Putamen (tissue), 1 donor: ENCODE measurements at places on chromosomes 2 and 18.

- DNase-seq: no peak
These were observed 118.8 kb upstream of the RBMS1 start for GRCh38 chr2:160612266-160612856.

GRCh38 chr2:213036836-213037235 lies 114.6 kb downstream of the IKZF2 start:
- no peak for DNase-seq

DNA sequence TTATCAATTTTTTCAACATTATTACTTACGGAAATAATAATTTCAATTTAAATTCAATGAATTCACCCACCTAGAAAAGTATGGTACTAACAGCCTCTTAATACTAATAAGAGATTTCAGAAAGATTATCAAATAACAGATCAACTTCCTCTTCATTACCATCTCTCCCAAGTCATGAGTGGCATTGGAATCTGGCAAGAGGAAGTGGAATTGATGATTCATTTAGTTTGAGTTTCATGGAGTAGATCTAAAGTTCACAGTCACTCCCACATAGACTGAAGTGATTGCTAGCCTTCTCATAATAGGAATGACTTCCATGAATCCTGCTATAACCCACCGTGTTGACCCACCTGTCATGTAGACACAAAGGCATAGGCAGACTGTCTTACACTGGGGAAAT lies 77.7 kb upstream of the WDR75 start:
- no peak for DNase-seq

DNA sequence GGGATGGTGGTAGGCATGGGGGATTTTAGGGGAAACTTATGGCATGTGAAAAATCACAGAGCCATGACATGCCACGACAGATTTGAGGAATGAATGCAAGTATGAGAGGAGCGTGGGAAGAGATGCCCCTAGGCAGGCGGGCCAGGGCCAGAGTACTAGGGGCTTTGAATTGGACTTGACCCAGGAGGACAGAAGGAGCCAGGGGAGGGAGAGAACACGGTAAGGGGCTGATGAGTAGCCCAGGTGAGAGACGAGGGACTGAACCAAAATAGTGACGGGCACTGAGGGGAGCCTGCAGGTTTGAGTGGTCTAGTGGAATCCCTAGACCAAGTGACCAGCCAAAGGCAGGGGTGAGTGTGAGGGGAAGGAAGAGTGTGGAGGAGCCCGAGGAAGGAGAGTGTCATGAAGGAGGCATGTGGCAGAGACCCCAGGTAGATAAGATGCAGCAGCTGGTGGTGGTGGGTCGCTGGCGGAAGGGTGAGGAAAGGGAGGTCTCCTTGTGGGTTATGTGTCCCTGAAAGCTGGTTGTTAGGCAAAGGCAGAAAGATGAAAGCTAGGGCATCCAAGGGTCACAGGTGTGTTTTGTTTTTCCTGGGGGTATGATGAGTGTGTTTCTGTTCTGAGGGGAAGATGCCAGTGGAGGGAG lies 48.7 kb downstream of the ZBTB7C start:
- DNase-seq: no peak

GRCh38 chr18:42425025-42425424 lies 470.0 kb downstream of the PIK3C3 start:
- no peak for DNase-seq

GRCh38 chr18:28150925-28151324 lies 26.0 kb downstream of the CDH2 start:
- no peak for DNase-seq

DNA sequence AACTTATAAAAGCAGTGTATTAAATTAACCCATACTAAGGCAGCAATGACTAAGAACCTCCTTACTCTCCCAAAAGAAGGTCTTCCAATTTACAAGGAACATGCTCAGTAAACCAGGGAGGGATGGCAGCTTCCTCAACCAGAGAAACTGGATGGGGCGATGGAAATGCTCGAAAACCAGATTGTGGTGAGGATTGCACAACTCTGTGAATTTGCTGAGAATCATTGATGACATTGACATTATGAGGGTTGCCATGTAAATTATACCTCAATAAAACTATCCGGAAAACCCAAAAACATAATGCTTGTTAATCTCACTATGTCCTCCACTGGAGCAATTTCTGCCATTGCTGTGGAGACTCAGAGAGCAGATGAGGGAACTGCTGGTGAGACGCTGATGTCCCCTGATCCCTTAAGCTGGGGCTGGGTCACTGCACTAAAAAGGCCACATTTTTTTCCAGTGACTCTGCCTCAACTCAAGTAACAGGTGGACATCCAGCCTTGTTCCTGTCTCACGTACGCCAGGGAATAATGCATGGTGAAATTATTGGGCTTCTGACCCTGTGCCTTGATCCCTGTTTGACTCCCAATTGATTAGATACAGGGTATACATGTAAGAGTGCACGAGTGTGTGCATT lies 288.3 kb downstream of the CYP26B1 start:
- DNase-seq: no peak

DNA sequence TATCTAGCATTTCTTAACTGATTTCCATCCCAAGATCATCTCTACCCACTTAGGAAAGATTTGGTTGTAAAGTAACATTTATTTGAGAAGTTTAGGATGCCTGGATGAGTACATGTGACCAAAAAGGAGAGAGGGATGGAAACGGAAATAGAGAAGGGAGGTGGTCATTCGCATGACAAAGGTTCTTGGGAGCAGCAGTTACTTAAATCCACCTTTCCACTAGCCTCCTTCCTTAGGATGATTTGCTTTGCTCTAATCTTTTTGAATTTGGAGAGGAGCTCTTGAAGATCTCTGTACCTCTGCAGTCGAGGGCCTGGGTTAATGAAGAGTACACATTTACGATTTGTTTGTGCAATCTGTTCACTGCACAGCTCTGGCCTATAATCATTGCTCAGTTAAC lies 623.5 kb downstream of the EPHA4 start:
- no peak for DNase-seq

- DNase-seq: no peak
These were observed 189.4 kb downstream of the MSH2 start for GRCh38 chr2:47592381-47592780.

GRCh38 chr2:174072069-174072468 lies 106.9 kb upstream of the SP3 start:
- no peak for DNase-seq

DNA sequence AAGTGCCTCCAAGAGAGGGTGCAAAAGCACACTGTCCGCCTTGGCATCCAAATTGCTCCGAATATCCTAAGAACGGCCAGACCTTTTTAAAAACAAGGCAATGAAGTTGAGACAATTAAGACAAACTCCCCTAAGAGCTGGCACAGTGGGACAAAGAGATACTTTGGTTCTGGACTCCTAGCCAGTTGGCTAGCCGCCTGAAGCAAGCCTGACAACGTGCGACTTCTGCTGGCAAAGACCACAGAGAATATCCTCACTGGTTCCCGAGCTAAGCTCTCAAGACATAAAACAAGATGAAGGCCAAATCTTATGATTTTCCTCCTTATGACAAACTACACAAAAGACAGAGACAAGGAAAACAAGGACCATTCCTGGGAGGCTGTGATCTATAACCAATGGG lies 32.7 kb downstream of the CHRNA1 start:
- DNase-seq: no peak

DNA sequence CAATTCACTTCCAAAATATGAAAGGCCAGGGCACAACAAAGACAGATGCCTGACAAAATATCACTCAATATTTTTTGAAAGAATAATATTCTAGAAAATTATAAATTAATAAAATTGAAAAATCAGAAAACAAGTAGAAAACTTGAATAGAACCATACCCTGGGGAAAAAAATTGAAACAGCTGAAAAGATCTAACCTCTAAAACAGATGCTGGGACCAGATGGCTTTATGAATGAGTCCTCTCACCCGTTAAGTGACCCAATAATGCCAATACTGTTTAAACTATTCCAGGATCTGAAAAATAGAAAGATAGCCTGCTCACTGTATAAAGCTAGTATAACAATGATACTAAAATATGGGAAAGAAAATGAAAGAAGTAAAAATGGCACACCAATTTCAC lies 322.3 kb upstream of the VWC2L start:
- no peak for DNase-seq

DNA sequence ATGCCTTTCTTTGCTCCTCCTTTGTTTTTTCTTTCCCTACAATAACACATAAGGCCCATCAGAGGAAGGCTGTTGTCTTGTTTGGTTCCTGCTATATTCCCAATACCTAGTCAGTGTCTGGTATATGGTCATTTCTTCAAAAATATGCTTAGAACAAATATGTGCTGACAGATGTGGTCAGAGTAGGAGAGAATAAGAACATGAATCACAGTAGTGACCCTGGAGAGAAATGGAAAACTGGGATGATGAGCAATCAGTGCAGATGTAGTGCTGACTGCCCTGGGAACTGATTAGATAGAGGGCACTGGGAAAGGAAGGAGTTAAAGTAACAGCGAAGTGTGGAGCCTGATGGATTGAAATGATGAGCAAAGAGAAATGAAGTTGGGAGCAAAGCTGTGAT lies 189.4 kb upstream of the LHCGR start:
- DNase-seq: no peak

DNA sequence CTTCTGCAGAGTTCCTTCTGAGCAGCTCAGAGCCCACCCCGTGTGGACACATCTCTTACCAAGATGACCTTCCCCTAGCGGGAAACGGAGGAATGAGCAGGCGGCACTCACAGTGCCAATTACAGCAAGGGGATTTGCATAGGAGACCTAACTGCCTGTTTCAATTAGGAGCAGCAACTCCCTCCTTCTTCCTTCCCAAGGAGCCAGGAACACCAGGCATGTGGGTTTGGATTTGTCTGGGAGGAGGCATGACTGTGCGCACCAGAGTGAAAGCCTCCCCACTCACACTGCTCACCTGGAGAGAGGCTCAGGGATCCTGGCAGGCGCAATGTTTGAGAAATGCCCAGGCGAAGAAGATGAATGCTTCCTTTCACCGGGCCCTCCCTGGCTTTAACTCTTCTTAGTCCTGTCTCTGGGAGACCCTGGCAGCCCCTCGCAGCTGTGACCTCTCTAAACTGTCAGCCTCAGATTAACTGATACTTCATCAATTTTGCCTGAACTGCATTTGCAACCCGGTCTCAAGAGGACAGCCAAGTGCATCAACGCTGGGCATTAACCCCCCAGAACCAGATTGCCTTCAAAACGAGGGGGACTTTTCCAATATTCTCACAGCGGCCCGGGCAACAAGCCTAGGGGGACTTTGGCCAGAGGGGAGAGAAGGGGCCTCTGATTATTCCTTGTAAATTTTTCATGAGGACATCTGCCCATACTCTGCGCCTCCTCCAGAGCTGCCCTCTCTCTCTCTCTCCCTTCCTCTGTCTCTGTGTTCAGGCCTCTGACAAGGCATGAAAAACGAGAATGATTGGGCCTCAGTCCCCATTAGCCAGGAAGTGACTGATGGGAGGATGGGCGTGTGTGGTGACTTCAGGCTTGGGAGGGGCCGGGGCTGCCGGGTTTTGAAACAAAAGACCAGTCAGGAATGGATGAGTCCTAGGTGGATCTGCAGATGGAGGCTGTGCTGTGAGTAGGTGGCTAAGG lies 93.8 kb downstream of the CMPK2 start:
- DNase-seq: peak; percentile 12

GRCh38 chr2:229071292-229071976 lies 199.7 kb downstream of the PID1 start:
- DNase-seq: no peak

DNA sequence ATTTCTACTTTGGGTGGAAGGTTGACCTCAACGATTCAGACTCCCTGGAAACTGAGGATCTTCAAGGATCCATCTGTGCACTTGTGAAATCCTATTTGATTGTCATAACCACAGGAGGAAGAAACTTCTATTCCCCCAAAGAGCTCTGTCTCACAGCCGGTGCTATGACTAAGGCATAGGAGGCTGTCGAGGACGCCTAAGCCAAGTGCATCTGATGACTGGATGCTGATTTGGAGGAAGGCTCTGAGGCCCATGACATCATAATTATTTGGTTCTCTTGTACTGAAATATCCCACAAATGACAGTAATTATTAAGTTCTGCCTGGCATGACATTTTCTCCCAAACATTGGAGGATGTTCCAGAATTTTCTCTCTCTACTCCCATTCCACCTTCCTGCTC lies 13.8 kb upstream of the KCNF1 start:
- DNase-seq: no peak

GRCh38 chr2:46657042-46657504 lies 177.7 kb downstream of the TMEM247 start:
- no peak for DNase-seq

DNA sequence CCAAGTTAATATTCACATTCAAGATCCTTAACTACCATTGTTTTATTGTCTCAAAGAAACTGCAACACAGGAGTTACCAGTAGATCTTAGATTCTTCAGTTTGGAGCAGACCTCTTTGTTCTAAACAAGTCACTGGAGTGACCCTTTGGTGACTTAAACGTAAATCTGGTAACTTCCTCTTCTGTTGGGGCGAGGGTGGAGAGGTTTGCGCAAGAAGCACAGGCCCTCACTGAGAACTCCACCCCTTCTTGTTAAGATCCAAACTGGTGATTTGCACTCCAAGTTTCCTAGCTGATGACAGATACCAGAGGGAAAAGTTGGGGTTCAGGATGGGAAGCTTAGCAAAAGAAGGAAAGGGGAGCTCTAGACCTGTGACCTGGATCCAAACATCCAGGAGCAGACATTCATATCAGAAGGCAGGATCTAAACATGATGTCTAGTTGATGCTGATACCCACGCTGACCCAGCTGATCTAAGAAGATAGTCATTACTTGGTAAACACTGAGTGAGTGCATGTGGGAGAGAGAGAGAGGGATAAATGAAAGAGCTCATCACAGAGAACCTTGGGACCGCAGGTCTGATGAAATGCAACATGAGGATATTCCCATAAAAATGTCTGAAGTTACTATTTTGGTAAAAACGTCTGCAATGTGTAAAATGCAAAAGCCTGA lies 256.0 kb downstream of the CDH20 start:
- no peak for DNase-seq

- DNase-seq: no peak
These were observed 428.7 kb upstream of the TNP1 start for GRCh38 chr2:217288472-217289063.

- DNase-seq: peak; percentile 75
These were observed 198.0 kb downstream of the CDH20 start for GRCh38 chr18:61531182-61531581.

GRCh38 chr18:79611040-79611681 lies 68.4 kb upstream of the CTDP1 start:
- DNase-seq: no peak

- no peak for DNase-seq
These were observed 3.3 kb upstream of the SRBD1 start for GRCh38 chr2:45614330-45614729.

GRCh38 chr2:105450471-105450870 lies 51.6 kb upstream of the FHL2 start:
- no peak for DNase-seq

DNA sequence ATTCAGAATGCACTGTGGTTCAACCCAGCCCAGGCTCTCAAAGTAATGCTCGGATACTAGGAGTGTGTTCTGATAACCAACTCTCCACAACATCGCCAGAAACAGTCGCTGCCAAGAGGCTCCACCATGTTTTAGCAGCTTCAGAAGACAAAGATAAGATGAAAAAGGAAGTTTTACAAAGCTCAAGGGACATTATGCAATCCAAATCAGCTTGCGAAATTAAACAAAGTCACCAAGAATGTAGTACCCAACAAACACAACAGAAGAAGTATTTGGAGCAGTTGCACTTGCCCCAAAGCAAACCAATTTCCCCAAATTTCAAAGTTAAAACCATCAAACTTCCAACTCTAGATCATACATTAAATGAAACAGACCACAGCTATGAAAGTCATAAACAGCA lies 360.9 kb downstream of the XIRP2 start:
- no peak for DNase-seq
